ENCODE measurements at places on chromosomes 13 and 19. TPM values are rescaled to one million over a fixed set of nuclear protein-coding genes. Genes with fewer than 3 reads are reported as not detected.

GRCh38 chr19:3270902-3271301 is 46.4 kb downstream of the CELF5 start:
- no peak for ATAC-seq

- ATAC-seq = no peak
Observed at GRCh38 chr13:106475852-106476251, 59.6 kb downstream of the EFNB2 start.

DNA sequence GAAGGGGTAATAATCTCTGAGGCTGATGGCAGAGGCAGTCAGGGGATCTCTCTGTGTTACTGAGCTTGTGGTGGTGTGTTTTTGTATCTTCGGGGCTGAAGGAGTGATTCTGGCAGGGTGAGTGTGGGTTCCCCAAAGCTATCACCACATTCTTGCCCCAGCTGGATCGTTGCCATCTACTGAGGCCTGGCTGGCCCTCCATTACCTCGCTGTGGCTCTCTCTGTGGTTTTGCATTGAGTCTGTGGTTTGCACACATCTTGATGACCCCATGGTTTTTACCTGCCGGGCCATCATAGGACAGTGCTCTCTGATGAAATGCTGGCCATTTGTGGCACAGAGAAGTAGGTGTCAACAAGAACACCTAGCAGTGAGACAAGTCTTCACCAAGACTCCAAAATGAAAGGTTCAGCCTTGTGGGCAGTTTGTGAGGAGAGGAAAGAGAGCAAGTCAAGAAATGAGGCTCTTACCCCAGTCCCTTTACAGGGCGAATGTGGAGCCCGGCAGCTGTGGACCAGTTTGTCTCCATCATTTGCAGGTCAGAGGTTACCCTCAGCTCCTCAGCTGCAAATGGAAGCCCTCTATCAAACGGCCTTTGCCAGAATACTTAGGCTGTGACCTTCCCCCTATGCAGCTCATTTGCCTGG is 69.0 kb upstream of the NPAS1 start:
- ATAC-seq = no peak

- no peak for ATAC-seq
Observed at GRCh38 chr19:7541828-7542443, 6.4 kb downstream of the PNPLA6 start.

SPRY2 gene
- 48.7 TPM for total RNA-seq
